Transverse colon (tissue), 4 donors: ENCODE measurements at places on chromosomes 5 and 9. TPM values are rescaled to one million over a fixed set of nuclear protein-coding genes. Genes with fewer than 3 reads are reported as not detected.

DNA sequence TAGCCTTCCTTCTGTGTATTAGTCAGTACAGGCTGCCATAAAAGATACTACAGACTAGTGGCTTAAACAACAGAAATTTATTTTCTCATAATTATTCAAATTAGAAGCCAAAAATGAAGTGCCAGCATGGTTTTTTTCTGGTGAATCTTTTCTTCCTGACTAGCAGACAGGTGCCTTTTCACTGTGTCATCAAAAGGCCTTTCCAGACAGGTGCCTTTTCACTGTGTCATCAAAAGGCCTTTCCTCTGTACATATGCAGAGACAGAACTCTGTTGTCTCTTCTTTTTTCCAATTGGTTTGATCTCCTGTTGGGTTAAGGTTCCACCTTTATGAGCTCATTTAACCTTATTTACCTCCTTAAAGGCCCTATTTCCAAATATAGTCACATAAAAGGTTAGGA lies 599.9 kb downstream of the ISL1 start:
- DNase-seq = no peak

DNA sequence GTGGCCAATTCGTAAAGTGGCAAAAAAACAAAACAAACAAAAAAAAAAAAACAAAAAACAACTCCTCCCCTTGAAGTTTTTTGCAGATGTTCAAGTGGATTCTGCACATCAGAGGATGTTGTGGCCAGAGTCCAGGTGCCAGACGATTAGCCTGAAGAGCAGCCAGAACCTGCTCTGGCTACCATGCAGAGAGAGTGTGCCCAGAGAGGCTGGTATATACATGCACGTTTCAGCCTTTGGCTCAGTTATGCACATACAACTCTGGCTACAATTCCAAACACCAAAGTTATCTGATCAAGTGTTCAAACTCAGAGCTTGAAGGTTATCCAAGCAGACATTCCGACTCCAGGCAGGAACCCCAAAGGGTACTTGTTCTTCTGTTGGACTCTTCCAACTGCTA lies 34.7 kb downstream of the GGTA1 start:
- no peak for DNase-seq

DNA sequence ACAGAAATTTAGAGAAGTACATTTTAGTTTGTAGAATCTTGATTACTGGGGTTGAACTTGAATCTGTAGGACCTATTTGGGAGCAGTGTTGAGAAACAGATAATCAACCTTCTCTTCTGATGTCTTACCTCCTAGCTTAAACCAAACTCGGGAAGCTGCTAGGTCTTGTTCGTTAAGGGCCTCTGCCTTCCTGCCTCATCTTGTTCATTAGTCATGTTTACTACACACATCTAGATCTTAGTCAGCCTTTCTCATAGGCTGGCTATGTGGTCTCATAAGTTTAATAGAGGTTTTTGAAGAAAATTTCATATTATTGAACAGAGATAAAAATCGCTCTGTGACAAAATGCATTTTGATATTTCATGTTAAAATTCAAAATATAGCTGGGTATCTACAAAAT lies 331.0 kb upstream of the EDIL3 start:
- no peak for DNase-seq

DNA sequence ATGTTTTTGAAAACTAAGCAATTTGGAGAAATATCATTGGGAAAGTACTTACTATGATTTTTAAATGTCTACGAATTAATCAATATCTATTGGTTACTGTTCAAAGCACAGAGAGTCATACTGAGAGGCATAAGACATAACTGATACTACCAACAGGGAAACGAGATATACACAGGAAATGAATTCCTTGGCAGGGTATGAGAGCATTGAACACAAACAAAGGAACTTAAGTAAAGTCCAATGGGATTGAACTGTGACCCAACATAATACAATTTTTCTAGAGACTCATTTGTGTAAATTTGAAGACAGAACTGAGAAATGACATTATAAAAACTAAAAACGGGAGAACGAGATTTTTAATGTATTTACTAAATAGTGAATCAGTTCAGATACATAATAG lies 1.3 kb upstream of the ITGA1 start:
- DNase-seq = no peak

DNA sequence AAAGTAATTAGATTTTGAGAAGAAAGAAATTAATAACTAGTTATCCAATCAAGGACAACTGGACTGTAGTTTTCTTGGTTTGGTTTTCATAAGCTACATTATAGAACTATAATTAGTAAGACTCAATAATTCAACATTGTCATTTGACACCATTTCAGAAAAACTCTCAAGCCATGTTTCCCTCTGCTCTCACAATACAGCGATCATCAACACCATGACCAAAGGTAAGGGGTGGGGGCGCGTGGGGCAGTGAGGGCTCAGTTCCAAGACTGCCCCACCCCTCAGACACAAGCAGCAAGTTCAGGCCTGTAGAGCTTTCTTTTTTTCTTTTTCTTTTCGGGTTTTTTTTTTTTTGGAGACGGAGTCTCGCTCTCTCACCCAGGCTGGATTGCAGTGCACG lies 6.4 kb downstream of the CMBL start:
- DNase-seq = peak; percentile 61

Gene SLC46A2
- not detected for total RNA-seq

- no peak for DNase-seq
Measured at GRCh38 chr5:14510880-14511279, 70.7 kb upstream of the OTULINL start.

DNA sequence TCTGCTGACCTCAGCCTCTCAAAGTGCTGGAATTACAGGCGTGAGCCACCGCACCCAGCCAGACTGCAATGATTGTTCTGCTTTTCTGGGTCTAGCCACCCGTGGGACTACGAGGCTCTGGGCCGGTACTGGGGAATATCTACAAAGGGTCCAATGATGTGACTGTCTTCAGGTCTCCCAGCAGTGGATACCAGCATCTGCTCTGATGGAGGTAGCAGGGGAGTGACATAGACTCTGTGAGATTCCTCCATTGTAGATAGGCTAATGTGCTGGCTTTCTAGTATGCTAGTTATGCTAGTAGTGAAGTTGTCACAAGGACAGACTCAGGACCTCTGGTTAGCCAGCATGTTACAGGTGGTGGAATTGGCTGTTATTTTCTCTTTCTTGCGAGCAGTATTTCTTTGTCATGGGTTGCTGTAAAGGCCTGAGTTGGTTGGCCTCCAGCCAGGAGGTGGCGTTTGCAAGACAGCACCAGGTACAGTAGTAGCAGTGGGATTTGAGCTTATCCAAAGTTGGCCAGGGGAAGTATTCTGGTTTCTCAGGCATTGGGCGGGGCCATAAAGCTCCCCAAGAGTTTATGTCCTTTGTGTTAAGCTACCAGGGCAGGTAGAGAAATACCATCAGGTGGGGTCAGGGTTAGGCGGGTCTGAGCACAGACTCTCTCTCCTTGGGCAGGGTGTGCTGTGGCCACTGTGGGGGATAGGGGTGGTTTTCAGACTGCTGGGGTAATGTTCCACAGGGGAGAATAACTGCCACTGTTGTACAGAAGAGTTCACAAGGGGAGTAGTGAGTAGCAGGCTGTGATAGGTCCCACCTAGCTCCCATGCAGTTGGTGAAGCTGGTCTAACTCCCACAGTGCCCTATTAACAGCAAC lies 105.2 kb downstream of the SGCD start:
- DNase-seq = no peak

- no peak for DNase-seq
Measured at GRCh38 chr5:179323026-179323870, 22.0 kb downstream of the ADAMTS2 start.

- no peak for DNase-seq
Measured at GRCh38 chr5:17448877-17449276, 49.2 kb upstream of the TAF11L2 start.

Gene PLAA
- total RNA-seq = 27.9 TPM

- DNase-seq = no peak
Measured at GRCh38 chr5:56512313-56512996, 279.3 kb upstream of the ANKRD55 start.

GRCh38 chr5:108720391-108720790 lies 27.3 kb upstream of the FER start:
- DNase-seq = no peak

GRCh38 chr5:81428861-81429260 lies 34.9 kb upstream of the ACOT12 start:
- DNase-seq = no peak

DNA sequence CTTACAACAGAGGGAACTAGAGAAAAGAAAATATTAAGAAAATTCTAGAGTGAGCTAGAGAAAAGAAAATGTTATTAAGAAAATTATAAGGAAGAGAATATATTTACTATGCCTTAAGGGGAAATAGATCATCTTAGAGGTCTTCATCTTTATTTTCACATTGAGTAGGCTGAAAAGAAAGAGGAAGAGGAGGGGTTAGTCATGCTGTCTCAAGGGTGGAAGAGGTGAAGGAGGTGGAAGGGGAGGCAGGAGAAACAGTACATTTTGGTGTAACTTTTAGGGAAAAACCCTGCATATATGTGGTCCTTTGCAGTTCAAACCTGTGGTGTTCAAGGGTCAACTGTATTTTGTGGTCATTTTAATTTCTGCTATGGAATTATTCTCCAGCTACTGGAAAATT lies 46.6 kb downstream of the PPIP5K2 start:
- no peak for DNase-seq

GRCh38 chr9:89505911-89506310 lies 8.0 kb upstream of the SEMA4D start:
- no peak for DNase-seq

Gene SOHLH1
- not detected for total RNA-seq

GRCh38 chr9:76581731-76582130 lies 122.7 kb downstream of the GCNT1 start:
- DNase-seq = no peak

GRCh38 chr5:8686707-8687106 lies 817.8 kb downstream of the MTRR start:
- no peak for DNase-seq

Gene S1PR3
- total RNA-seq = 5.6 TPM

DNA sequence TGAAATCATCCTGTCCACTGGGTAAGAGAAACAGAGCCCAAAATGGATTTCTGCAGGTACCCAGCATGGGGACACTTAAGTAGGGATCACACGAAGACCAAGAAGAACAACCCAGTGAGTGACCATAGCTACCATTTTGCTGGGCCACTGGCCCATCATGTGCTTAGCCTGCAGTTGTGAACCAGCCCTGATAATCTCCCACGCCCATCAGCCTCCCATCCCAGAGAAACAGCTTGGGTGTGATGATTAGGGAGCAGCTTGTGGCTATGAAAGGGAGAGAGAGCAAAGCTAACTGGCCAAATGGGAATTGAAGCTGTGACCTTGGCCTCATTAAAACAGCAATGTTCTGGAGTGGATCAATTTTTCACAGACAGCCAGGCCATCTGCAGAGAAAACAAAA lies 138.5 kb downstream of the SLC24A2 start:
- DNase-seq = no peak

- DNase-seq = peak; percentile 42
Measured at GRCh38 chr9:90815183-90815943, 13.7 kb downstream of the SYK start.

- DNase-seq = no peak
Measured at GRCh38 chr9:99040251-99040900, 64.5 kb upstream of the TGFBR1 start.

DNA sequence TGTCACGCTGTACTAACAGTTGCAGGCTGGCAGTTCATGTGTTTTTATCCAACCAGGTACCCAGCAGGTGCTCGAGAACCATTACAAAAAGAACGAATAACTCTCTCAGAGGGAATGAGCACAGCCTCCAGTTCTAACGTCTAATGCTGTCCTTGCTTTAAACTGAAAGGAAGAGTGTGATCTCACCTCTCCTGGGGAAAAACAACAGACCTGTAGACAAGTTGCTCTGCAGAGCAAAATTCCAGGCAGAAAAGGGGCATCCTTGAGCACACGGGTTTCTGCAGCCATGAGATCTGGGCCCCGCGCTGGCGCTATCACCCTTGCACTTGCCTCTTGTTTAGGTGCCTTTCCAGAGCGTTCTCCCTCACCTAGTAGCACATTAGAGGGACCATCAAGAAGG lies 92.5 kb upstream of the DNAH5 start:
- no peak for DNase-seq

GRCh38 chr9:93057042-93057702 lies 1.3 kb upstream of the SUSD3 start:
- DNase-seq = no peak

- peak; percentile 41 for DNase-seq
Measured at GRCh38 chr5:137735555-137736284, at the start of gene KLHL3. Gene KLHL3, minus strand, starts transcription at chr5:137736089. Its CDS starts 443 bp downstream, at chr5:137735646.

GRCh38 chr5:56278335-56278753 lies 45.2 kb upstream of the ANKRD55 start:
- no peak for DNase-seq

- no peak for DNase-seq
Measured at GRCh38 chr5:74378464-74378863, 262.1 kb downstream of the ENC1 start.

DNA sequence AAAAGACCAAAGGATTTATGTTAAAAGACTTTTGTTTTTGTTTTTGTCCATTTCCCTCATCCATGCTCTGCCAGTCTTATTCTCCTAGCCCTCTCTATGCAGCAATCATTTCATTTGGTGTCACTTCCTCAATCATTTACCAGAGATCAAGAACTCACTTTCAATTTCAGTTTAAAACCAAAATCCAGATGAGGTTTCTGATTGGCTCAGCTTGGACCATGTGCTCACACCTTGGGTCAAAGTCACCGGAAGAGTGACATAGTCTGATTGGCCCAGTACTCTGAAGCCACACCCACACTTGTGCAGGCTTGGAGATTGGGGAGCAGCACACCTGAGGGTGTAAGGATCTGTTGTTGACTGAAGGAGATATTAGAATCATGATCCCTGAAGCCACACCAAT lies 79.6 kb downstream of the TLR4 start:
- peak; percentile 18 for DNase-seq

Gene TAF11L5
- total RNA-seq = not detected

GRCh38 chr5:148974642-148975327 lies 88.1 kb downstream of the SH3TC2 start:
- DNase-seq = no peak

DNA sequence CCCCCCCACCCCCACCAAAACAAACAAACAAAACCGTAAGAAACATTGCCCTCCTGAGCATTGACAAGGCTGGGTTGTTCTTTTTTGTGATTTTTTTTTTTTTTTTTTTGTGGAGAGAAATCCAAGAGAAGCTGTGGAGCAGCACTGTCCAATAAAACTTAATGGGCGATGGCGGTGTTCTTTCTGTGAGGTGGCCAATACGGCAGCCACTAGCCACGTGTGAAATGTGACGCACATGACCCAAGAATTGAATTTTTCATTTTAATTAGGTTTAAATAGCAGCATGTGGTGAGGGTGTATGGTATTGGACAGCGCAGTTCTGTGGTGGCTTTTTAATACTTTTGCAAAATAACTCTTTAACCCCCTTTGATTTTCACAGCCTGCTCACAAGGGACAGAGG lies 251.1 kb downstream of the PDZD2 start:
- no peak for DNase-seq

Gene IFNA21
- total RNA-seq = not detected

Gene NMUR2
- not detected for total RNA-seq

GRCh38 chr9:12822111-12822510 lies 47.3 kb downstream of the LURAP1L start:
- DNase-seq = no peak

- DNase-seq = no peak
Measured at GRCh38 chr5:14830210-14831005, 41.2 kb downstream of the ANKH start.

Gene PRUNE2
- 99.1 TPM for total RNA-seq

- DNase-seq = no peak
Measured at GRCh38 chr5:69492923-69493395, 369 bp downstream of the OCLN start.
